ENCODE measurements at places on chromosomes 6 and 20.

GRCh38 chr20:4802527-4802926, 80.8 kb downstream of the PRND start:
- DNase-seq, result peak; percentile 27

- DNase-seq, result no peak
Observed at GRCh38 chr20:45630371-45630770, 713 bp downstream of the WFDC9 start.

DNA sequence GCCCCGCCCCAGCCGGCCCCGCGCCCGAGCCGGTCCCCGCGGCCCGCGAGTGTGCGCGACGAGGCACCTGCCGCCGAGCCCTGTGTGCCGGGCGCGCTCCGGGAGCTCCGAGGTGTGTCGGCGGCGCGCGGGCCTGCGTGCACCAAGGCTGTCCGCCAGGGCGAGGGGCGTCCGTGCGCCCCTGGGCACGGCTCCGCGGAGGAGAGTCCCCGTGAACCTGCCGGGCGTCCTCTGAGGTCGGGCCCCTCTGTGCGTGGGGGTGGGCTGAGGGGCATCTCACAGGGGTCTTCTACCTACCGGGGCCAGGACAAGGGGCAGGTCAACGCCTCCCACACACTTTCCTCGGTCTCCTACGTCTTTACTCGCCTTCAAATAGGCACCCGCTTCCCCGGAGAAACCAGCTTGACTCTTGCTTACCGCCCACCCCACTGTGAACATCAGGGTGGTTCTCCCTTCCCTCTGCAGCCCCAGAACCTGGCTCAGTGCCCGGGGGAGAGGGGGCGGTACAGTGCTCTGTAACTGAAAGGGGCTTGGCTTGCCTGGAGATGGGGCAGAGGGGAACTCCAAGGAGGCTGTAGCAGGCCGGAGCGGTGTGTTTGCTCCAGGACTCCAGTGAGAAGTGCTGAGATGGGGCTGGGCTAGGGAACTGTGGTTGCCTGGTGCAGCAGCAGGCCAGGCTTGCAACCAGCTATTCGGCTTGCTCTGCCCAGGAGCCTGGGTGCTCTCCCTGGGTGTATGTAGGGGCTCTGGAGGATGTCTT, at the start of gene SAMD10:
TSS of gene SAMD10 (minus strand) at position 86 of the 760 bp plus-strand sequence. CDS start 175 bp downstream, outside the sequence.
- DNase-seq, result no peak

DNA sequence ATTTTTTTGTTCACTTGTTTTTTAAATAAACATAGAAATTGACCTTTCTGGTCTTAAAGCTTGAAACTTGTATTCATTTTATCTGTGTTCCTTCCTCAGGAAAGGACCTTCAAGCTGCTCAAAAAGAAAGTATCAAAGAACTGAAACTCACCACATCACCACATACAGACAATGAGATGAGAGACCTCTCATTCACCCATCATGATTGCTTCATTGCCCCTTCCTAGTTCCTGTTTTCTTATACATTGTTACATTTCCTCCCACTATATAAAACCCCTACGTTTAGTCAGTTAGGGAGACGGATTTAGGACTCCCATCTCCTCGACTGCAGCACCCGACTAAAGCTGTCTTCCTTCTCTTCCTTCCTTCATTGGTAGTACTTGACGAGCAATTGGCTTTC, 180.5 kb upstream of the OPRM1 start:
- DNase-seq, result no peak

DNA sequence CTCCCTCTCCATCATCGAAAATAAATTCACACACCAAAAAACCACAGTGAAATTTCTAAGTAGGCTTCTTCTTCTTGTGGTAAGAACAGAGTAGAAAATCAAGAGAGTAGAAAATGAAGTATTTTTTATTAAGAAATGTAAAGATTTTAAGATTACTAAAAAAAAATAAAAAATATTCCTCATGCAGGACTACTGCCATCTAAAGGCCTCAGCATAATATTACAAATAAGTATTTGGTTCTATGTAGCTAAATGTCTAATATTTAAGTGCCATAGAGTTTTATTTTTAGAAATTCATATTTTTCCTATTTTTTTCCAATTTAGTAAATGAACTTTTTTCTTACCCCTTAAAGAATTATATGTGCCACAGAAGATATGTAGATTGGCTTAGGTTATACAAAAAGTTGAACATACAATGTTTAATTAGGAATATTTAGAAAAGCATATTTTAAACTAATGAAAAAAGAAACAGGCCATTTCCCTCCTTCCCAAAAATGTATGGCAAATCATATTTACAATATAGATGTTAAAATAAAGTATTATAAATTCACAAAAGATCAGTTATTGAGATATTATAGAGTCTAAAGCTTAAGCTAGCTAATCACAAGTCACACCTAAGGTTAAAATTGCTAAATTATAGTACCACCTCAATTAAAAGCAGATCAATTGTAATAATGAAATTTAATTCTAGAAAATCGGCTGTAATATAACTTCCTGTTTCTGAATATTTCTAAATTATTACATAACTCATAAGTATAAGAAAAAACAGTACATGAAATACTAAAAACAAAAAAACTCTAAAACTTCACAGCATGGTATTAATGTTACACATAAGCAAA, 3.5 kb upstream of the NT5DC1 start:
- no peak for DNase-seq

DNA sequence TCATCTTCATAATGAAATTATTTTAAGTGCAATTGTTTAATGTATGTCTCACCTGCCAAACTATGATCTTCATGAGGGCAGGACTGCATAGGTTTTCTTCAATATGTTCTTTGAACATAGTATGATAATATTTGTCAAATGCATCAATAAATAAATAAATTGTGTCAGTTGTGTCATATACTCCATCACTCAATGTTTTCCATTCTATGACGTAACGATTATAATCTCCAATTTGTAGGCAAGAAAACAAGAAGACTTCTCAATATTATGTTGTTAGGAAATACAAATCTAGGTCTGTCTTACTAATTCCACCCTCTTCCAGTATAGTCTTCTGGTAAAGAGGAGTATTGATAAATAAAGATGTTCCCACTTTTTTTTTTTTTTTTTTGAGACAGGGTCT, 858.1 kb downstream of the MAFB start:
- no peak for DNase-seq

GRCh38 chr20:4156411-4156810, 141.1 kb upstream of the RNF24 start:
- no peak for DNase-seq

DNA sequence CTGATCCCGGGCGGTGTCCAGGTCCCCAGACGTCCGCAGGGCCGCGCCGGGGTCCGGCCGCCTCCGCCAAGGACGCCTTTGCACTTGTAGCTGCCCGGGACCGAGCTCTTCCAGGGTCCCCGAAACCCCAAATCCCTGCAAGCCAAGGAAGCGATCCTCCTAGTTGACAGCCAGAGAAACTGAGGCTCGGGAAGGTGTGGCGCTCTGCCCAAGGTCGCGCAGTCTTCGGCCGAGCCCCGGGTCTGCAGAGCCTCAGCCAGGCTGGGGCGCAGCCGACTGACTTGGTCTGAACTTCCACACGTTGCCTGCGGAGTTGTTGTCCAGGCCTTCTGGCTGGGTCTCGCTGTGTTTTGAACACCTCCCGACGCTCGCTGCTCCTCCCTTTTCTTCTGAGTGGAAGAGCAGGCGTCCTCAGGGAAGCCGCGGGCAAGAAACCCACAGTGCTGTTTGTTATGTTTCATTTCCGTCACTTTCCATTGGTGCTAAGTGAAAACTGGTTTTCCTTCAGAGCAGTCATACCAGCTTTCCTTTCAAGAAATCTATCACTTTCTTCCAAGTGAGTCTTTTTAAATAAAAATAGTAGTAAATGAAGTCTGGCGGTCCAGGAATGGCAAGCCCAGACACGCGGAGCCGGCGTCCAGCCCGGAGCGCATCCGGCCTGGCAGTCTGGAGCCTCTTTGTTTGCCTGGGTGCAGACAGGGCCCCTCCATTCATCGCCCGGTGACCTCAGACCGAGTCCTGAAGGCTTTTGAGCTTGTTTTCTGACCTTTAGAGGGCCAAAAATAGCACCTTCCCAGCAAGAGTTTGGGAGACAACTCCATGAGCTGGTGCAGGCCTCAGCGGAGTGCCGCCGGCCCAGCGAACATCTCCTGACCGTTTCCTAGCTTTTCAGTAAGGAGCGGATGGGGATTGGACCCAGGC, 698 bp downstream of the FAM210B start:
- DNase-seq, result no peak

GRCh38 chr6:167094436-167094819, 28.5 kb upstream of the CCR6 start:
- no peak for DNase-seq

DNA sequence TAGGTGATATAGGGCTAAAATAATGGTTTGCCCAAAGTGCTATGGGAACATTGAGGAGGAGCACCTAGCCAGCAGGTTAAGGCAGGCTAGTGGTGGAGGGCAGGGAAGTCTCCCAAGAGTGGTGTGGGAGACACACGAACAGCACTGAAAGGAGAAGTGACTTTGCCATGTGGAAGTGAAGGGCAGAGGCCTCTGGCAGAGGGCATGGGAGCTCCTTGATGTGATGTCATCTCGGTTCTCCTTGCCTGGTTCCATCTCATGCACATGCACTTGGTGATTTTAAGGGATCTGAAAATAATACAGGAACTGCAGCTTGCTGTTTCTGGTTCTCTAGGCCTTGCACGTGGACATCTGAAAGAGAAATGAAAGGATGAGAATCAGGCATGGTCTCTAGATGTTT, 4.7 kb upstream of the MAP3K4 start:
- peak; percentile 34 for DNase-seq

DNA sequence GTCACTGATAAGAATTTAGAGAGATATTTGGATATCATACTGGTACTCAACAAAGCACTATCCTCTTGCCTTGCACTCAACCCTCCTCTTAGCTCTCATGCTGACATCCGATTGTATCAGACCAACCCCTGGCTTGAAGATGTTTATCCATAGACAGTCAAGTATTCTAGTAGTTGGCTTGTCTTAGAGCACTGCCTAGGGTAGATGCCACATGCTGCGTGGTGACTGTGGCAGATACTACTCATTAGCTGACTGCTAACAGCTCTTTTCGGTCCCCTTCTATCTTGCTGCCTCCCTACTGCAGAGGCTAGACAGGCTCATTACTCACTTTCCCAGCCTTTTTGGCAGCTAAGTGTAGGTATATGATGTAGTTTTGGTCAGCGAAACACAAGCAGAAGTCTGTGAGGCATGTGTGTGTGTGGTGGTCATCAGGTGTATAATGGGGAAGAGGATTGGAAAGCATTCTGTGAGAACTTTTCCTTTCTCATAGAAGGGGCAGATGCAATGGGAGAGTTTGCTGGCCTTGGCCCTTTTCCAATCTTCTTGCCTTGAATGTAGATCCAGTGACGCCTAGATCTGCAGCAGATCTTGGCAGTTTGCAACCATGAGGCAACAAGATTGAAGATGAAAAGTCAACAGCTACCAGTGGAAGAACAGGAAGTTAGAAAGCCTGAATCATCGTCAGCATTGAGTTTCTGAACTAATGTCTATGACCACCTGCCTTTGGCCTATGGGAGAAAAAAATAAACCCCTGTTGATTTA, 4.4 kb upstream of the IFNGR1 start:
- DNase-seq, result peak; percentile 64
